Epithelial cell of esophagus (primary cell): ENCODE measurements at places on chromosomes 16 and 17.

GRCh38 chr17:83008526-83008925 is 70.9 kb upstream of the METRNL start:
- no peak for DNase-seq

DNA sequence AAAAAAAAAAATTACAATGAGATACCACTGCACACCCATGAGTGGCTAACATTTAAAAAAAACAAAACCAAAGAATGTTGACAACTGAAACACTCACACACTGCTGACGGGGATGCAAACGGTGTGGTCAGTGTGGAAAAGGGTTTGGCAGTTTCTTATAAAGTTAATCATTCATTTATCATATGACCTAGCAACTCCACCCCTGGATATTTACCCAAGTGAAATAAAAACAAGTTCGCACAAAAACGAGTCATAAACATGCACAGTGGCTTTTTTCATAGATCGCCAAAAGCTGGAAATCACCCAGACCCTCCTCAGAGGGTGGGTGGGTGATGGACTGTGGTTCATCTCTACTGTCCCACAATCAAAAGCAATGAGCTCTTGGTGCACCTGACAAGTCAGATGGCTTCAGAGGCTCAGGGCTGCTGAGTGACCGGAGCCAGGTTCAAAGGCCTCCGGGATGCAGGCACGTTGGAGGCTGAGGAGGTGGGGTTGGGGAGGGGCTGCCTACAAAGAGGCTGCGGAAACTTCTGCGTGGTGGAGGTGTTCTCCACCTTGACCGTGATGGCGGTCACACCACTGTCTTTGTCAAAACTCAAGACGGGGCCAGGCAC is 14.2 kb downstream of the RAB40B start:
- peak; percentile 17 for DNase-seq

GRCh38 chr17:45790296-45790922 is 6.3 kb downstream of the CRHR1 start:
- DNase-seq: no peak

GRCh38 chr17:32771396-32771795 is 105.5 kb downstream of the MYO1D start:
- DNase-seq: peak; percentile 48

- DNase-seq: peak; percentile 70
Observed at GRCh38 chr16:29820271-29820701, at the start of gene MVP. Gene MVP, plus strand, starts transcription at chr16:29820462. Its CDS starts 10,088 bp downstream, at chr16:29830550.

- no peak for DNase-seq
Observed at GRCh38 chr17:27512511-27513346, 56.5 kb downstream of the KSR1 start.

DNA sequence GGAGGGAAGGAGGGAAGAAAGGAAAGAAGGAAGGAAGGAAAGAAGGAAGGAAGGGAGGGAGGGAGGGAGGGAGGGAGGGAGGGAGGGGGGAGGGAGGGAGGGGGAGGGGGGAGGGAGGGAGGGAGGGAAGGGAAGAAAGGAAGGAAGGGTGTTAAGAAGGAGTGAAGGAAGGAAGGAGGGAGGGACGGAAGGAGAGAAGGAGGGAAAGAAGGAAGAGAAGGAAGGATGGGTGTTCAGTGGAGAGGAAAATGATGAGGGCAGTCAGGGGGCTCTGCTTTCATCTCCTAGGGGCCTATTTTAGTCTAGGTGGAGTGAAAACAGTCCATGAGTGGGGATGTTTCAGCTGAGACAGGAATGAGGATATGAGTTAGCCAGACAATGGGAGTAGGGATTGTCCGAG is 357.0 kb upstream of the C16orf82 start:
- no peak for DNase-seq

GRCh38 chr16:20285993-20286499 is 41.3 kb downstream of the GP2 start:
- no peak for DNase-seq

- no peak for DNase-seq
Observed at GRCh38 chr16:2209258-2210008, 1.2 kb downstream of the BRICD5 start.

GRCh38 chr16:11212798-11213196 is 43.2 kb downstream of the SOCS1 start:
- peak; percentile 38 for DNase-seq

DNA sequence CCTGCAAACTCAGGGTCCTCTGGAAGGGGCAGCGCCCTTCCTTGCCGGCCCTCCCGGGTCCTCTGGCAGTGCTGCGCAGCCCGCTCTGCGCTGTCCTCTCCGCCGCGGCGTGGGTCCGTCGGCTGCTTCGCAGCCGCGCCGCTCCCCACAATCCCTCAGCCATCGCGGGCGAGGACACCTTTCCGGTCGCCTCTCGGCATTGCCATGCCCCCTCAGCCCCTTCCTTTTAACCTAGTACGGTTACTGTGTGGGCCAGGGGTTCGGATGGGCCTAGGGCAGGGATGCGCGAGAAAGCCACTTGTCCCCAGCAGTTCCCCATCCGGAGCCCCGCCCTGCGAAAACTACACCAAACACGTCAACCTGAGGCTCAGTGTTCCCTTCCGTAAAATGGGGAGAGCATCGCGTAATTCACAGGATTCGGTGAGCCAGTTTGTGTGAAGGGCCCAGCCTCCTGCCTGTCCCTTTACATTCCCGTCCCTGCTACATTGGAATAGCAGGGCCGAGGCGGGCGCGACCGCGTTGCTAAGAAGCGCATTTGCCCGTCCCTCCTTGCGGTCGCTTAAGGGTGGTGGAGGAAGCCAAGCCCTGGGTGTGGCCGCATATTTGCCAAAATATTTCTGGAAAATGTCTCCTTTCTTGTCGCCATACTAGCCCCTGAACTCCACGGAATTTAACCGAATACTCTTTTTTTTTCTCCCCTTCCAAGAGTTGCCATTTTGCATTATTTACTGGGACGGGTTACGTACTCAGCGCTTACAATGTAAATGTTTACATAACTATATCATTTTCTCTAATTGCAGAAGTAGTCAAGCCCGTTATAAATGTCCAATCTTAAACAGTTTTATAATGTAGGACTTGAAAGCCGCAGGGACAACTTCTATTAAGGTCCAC is 13.2 kb downstream of the COPZ2 start:
- DNase-seq: peak; percentile 59

- DNase-seq: no peak
Observed at GRCh38 chr17:13594310-13594709, 7.4 kb downstream of the HS3ST3A1 start.

GRCh38 chr17:38322156-38322779 is 21.5 kb downstream of the GPR179 start:
- peak; percentile 60 for DNase-seq

DNA sequence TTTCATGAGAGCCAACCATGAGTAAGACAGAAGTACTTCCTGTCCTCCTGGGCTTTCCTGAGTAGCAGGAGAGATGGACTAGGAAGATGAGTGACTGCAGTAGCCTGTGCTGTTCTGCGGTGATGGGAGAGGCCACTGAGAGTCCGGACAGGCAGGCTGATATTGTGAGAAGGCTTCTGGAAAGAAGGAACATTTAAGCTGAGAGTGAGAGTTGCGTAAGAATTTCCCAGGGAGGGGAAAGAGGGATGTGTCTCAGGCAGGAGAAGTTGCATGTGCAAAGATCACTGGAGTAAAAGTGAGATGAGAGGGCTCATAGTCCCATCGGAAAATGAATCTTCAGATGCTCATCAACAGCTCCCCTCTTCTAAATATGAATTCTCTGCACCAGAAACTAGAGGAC is 258.3 kb downstream of the RBFOX1 start:
- no peak for DNase-seq

DNA sequence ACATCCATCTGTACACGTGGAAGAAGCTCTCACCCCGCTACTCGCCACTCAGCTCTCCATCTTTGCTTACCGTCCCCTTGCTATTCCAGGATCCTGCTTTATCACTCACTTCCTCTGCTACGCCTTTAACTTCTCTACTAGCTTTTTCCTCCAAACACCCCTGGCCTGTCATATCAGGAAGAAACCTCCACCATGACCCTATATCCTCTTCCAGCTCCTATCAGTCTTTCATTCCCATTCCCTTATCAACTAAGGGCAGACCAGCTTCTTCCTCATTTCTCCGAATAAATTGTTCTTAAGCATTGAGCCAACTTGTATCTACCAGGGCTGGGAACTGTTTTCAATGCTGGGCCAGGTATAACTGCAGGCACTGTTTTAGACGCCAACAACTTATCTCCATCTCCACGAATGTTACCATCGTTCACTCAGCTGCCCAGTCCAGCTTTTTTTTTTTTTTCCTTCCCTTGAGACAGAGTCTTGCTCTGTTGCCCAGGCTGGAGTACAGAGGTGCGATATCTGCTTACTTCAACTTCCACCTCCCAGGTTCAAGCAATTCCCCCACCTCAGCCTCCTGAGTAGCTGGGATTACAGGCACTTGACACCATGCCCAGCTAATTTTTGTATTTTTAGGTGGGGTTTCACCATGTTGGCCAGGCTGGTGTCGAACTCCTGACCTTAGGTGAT is 4.3 kb downstream of the IQCK start:
- DNase-seq: no peak

GRCh38 chr16:70433458-70434103 is 5.3 kb downstream of the ST3GAL2 start:
- peak; percentile 24 for DNase-seq

DNA sequence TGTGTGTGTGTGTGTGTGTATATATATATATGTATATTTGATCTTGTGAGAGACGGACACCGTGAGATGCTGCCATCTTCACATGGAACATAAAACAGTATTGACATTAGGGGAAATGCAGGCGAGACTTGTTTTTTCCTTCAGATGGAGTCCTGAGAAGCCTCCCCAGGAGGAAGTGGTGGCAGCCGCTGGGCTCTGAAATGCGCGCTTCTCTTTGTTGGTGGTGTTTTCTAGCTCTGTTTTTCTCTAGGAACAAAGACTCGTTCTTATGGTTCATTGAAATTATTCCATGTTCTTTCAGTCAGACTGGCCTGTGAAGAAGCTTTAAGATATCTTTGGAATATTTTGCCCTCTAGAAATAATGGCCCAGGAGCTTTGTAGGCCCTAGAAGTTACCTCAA is 32.9 kb downstream of the SNX29 start:
- no peak for DNase-seq
